Activated CD4-positive, alpha-beta T cell treated with anti-CD3 and anti-CD28 coated beads, Interleukin-2, amount 10 ng/mL, durations not matched to agents 7 days and 5 days (primary cell): ENCODE measurements at places on chromosomes 11 and 22.
A peak's percentile ranks its signal among the peaks of the same experiment; 100 is the strongest.

GRCh38 chr11:44416776-44417175 lies 106.8 kb upstream of the ALX4 start:
- peaks cover 22% of the 10 kb centered on the region for H3K27me3 ChIP-seq
- no peak overlapping the region for H3K27ac ChIP-seq
- H3K4me3 ChIP-seq: no peak overlapping the region
- DNase-seq: no peak

GRCh38 chr11:117366248-117366647 lies 38.6 kb downstream of the CEP164 start:
- H3K4me1 ChIP-seq: no peaks in the 10 kb centered on the region
- peaks cover 24% of the 10 kb centered on the region for H3K36me3 ChIP-seq
- H3K27me3 ChIP-seq: no peaks in the 10 kb centered on the region

DNA sequence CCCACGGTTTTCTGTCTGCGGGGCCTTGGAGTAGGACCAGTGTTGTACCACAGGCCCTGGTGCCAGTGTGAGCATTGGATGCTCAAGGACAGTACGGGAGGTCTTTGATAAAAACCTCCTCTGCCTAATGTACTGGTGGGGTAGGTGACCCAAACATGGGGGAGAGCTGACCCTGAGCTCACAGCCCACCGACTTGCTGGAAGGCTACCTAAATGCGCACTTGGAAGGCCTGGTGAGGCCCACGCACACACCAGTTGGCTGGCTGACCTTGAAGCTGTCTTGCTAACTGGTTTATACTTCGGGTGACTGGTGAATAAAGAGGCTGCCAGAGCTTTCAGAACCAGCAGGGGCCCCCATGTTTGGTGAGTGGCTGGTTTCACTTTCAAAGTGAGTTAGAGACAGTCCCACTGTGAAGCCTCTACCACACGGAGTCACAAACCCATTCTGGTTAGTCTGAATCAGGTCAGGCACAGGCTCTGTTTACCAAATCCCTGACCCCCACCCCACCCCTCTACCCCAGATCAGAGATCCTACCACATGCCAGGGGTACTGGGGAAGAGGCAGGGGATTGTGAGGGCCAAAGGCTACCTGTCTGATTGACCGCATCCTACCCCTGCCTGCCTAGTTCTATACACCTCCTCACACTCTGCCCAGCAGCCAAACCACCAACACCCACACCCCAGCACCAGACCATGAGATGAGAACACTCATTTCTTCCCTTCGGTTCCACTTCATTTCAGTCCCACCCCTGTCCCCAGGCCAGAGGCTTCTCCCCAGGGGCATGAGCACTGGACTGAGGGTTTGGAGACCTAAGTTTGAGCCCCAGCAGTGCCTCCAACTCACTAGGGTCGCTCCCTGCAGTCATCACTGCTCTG lies 12.7 kb upstream of the IL2RB start:
- peak overlapping the region; percentile 93 for H3K27ac ChIP-seq
- peaks cover 90% of the 10 kb centered on the region for H3K4me1 ChIP-seq
- H3K36me3 ChIP-seq: peaks cover 10% of the 10 kb centered on the region

DNA sequence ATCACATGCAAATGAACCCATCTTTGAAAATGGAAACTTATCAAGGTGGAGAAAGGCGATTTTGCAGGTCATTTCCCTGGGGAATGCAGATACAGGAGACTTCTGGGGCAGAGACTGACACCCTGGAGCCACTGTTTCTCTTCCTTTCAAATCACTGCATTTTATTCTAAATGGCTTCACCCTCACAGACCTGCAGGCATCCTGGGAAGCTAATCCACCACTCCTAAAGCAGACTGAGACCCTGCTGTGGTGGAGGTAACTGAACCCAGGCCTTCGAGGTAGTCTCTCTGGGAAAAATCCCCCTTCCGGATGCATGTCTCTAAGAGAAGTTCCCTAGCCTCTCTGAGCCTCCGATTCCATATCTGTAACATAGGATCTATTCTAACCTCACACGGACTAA lies 20.9 kb upstream of the CSNK2A3 start:
- no peaks in the 10 kb centered on the region for H3K36me3 ChIP-seq
- no peaks in the 10 kb centered on the region for H3K4me1 ChIP-seq
- no peaks in the 10 kb centered on the region for H3K27me3 ChIP-seq
- H3K4me3 ChIP-seq: no peak overlapping the region
- no peak for DNase-seq

DNA sequence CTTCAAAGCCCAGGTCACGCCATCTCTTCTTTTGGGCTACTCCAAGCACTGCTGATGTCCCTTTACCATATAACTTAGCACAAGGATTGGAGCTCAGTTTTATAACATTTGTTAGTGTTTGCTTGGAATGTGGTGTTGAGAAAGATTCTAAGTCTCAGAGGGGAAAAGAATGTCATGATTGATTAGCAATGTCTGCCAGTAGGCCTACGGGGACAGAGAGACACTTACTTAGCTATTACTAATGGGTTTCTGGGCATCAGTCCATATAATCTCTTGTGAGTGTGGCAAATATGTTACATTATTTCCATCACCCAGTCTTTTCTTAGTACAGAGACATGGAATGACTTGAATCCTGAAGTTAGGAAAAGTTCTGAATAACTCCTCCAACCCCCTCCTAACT lies 75.4 kb upstream of the FSHB start:
- H3K36me3 ChIP-seq: no peaks in the 10 kb centered on the region
- H3K4me1 ChIP-seq: no peaks in the 10 kb centered on the region
- no peak overlapping the region for H3K4me3 ChIP-seq
- H3K27ac ChIP-seq: no peak overlapping the region
- no peaks in the 10 kb centered on the region for H3K27me3 ChIP-seq
